ENCODE measurements at places on chromosomes 4 and X.

- no peak for DNase-seq
These were observed 33.8 kb downstream of the OTUD6A start for GRCh38 chrX:70096052-70096451.

GRCh38 chr4:121824171-121824527, 466 bp upstream of the CCNA2 start:
- no peak for DNase-seq

GRCh38 chrX:30065226-30065625, 150.1 kb upstream of the MAGEB2 start:
- DNase-seq: no peak

DNA sequence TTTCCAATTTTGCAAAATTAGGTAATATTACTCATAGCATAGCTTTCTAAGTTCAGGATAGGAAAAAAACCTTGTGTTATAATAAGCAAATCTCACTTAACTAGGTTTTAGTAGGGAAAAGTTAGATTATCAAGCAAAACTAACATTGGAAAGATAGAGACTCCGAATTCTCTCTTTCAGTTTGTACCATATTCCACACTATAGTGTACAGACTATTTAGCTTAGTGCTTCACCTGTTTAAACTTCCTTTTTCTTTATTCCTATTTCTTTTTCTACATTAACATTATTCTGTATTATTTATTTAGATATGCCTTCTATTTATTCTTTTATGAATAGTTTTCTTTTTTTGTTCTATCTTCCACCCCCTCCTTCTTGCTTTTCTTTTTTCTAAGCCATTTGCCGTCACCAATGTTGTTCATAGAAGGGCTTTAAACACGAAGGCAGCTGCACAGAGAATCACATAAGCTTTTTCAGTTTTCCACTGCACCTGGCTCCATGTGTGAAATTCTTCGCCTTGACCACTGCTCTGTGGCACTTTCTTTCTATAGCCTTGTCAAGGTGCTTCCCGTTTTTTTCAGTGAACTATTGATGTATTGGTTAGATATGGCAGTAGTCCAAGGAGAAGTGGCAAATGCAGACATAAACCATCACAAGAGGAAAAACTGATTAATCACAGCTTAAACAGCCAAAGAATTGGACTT, 8.5 kb downstream of the PCDH10 start:
- no peak for DNase-seq

GRCh38 chr4:13933191-13933590, 305.7 kb upstream of the BOD1L1 start:
- DNase-seq: no peak

DNA sequence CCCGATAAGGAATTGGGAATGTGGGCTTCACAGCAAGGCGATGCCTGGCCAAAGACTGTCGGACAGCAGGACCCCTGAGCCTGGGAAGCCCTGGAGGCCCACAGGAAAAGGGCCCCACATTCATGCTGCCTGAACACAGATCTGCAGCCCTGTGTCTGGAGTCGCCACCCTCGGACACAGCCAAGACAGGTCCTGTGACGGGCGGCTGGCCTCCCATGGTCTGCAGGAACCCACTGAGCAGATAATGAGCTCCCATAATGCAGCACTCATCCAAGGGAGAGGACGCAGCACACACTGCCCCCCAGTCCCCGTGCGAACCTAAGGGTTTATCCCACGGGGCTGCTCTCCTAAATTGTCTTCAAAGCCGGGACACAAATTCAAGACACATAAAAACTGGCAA, 30.6 kb downstream of the ZFYVE28 start:
- no peak for DNase-seq

DNA sequence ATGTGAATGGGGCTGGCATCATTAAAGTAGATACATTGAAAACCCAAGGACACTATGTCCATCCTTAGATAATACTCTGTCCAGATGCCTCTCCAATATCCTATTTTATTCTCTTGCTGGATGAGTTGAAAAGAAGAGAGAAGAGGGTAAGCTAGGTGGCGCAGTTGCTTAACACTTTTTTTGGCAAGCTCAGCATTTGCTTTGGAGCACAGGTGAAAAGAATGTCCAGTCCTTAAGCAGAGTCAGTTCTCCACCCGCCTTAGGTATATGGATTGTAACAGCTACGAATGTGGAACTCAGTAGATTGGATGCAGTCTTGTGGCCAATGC, 208.4 kb downstream of the NWD2 start:
- DNase-seq: peak; percentile 34

- no peak for DNase-seq
These were observed 289.7 kb upstream of the GRID2 start for GRCh38 chr4:92014067-92014466.

- no peak for DNase-seq
These were observed 40.1 kb downstream of the FAM241A start for GRCh38 chr4:112185334-112185733.

- no peak for DNase-seq
These were observed 89.3 kb downstream of the DDIT4L start for GRCh38 chr4:100100985-100101384.

- no peak for DNase-seq
These were observed 146.0 kb downstream of the PJA1 start for GRCh38 chrX:69019073-69019890.

- no peak for DNase-seq
These were observed 149.3 kb downstream of the PDE5A start for GRCh38 chr4:119479180-119479808.

- no peak for DNase-seq
These were observed 1622.4 kb upstream of the PCDH10 start for GRCh38 chr4:131526686-131527085.

DNA sequence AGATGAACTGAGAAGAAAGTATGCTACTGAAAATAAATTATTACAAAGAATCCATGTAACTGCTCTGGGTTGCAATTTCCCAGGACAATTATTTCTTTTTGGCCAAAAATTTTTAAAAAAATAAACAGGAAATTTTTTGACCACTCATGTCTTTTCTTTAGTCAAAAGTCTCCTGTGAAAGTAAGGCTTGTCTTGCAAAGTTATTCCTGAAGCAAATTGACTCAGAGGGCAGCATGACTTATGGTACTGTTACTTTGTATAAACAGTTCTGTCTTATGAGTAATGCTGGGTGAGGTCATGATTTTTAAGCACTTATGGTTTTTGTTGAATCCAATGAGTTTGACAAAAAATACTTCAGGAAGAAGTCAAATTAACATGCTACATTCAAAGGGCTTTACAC, 292.8 kb upstream of the ARSJ start:
- no peak for DNase-seq

DNA sequence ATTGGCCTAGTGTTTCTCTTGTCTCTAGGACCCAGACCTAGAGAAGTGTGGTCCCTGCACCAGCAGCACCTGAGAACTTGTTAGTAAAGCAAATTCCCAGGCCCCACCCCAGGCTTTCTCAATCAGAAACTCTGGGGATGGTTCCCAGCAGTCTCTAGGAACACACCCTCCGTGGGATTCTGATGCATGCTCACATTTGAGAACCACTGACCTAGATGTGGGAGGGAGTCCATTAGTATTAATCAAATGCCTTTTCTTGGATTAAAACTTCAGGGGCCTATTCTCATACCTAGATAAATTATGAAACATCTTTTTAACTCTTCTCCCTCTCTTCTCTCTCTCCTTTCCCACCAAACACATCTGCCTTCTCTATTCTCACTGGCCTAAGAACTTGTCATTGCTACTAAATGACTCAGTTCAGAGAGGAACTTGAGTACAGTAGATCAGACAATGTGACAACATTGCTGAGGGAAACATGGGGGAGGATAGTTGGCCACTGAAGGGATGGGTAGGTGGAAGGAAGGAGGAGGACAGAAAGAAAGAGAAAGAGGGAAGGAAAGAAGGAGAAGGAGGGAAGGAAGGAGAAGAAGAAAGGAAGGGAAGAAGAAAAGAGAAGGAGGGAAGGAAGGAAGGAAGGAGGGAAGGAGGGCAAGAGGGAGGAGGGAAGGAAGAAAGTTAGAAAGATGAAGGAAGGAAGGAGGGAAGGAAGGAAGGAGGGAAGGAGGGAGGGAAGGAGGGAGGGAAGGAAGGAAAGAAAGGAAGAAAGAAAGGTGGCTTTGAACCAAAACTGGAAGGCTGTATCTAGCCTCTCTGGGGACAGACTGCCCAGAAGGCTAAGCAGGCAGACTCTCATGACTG, 132.7 kb upstream of the MAP3K15 start:
- DNase-seq: no peak

GRCh38 chrX:35090801-35091200, 148.2 kb downstream of the FAM47B start:
- DNase-seq: no peak

DNA sequence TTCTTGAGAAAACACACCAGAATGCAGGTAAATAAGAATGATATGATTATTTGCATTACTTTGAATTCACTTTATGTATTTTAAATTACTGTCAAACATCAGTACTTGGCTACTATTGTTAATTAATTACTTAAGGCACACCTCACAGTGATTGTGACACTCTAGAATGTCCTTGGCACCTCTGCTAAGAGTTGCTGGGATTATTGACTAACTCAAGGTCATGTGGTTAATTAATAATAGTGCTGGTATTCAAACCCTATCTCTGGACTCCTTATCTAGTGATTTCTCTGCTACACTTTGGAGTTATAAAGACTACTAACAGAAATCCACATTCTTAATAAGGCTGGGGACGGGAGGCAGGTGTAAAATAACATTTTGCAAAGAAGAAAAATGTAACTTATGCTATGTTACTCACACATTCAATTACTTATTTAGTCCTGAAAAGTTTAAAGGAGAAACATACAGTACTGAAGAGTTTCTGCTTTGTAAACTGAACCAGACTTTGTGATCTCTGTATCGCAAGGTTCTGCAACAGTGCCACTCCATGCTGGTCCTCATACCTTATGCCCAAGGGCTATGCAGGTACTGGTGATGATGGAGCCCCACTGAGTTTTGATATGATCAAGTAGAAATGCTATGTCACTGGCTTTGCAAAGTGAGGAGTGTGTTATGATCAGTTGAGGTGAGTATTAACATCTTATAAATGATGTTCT, 242.7 kb downstream of the MID1IP1 start:
- DNase-seq: no peak

GRCh38 chr4:138894709-138895108, 120.9 kb upstream of the NOCT start:
- no peak for DNase-seq

DNA sequence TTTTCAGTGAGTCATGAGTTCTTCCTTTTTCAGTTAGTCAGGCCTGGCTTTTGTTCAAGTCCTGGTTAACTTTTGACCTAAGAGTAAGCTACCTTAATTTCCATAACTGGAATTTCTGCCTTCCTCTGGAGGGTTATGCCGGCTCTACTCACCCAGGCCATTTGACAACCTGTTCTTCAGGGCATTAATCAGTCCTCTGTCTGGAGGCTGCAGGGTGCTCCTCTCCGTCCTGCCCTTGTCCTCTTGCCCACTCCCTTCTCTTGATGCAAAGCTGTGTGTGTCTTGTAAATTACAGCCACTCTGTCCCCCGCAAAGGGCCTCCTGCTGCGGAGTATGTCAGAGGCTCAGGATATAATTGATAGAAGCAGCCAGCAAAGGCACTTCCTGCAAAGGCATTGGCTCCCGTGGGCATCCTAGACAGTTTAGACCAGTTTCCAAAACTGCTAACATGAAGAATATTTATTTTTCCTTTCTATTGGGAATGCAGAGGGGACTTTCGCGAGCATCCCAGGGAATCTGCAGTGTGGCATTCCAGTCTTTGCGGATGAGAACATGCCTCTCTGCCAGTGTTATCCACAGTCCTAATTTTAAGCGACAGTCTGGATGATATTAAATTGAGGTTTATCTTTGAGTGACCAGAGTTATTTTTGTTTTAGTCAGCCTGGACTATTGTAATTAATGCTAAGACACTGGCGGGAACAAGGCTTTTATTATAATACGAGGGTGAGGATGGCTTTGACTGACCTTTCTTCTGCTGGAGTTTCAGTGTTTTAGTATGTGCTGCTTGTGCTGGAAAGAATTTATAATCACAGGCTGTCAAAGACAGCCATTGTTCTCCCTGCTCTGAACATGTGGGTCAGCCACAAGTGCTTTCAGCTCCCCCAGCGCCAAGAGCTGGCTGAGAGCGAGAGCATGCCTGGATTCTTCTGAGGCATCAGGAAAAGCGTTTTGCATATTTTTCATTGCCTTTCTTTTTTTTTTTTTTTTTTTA, 74.2 kb downstream of the LIMCH1 start:
- DNase-seq: peak; percentile 37

- peak; percentile 31 for DNase-seq
These were observed 16.2 kb upstream of the ZCCHC12 start for GRCh38 chrX:118807151-118808017.

- DNase-seq: no peak
These were observed 128.7 kb downstream of the ARHGAP24 start for GRCh38 chr4:85603437-85604336.

GRCh38 chr4:107650251-107650650, 69.8 kb downstream of the PAPSS1 start:
- DNase-seq: no peak

DNA sequence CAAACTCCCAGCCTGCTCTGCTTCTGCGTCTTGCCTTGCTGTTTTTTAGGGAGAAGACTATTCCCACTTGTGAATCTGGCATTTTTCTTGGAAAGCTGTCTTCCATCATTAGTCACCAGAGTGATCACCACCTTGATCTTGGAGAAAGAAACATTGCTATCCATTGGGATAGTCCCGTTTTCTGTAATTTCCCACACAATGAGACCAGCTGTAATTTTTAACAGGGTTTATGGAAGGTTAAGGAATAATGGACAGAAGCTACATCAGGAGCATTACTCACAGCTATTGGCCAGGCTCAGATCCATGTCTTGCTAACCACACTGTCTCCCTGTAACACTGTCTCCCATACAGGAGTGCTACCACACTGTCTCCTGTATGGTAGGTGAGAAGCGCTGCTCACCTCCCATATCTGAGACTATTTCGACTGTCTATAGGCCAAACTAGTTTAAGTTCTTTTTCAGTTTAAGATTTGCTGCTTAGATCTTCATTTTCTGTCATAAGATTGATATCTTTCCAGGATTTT, 523.0 kb downstream of the SPRY1 start:
- no peak for DNase-seq

- no peak for DNase-seq
These were observed 18.5 kb upstream of the CXCL3 start for GRCh38 chr4:74056858-74057562.

DNA sequence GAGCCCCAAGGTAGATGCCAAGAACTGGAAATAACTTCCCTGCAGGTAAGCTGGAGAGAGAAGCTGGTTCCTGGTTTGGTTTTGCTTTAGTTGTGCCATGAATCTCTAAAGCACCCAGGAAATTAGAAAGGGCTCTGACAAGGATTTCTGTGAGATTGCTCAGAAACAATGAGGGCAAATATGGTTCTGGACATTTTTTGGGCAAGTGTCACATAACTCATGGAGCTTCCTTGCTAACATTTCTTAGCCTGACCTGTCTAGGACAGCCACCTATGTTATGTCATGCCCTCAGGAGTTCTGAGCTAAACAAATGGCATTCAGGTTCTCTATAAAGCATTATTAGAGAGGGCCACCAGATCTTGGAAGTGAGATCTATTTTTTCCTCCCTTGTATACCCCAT, 131.8 kb downstream of the GUCY2F start:
- DNase-seq: no peak

DNA sequence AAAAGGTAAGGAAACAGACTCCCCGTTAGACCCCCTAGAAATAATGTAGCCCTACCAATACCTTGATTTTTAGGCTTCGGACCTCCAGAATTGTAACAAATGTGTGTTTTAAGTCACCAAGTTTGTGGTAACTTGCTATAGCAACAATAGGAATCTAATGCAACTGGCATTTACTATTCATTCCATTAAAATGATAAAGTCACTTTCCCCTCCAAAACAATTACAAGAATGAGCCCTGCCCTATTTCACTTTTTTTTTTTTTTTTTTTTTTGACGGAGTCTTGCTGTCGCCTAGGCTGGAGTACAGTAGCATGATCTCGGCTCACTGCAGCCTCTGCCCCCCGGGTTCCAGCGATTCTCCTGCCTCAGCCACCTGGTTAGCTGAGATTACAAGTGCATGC, 3.5 kb upstream of the DDX60L start:
- no peak for DNase-seq

- DNase-seq: no peak
These were observed 76.7 kb downstream of the AASDH start for GRCh38 chr4:56310401-56311125.

All from neural crest cell (in vitro differentiated cells).